ENCODE measurements at places on chromosomes 13 and 19.

DNA sequence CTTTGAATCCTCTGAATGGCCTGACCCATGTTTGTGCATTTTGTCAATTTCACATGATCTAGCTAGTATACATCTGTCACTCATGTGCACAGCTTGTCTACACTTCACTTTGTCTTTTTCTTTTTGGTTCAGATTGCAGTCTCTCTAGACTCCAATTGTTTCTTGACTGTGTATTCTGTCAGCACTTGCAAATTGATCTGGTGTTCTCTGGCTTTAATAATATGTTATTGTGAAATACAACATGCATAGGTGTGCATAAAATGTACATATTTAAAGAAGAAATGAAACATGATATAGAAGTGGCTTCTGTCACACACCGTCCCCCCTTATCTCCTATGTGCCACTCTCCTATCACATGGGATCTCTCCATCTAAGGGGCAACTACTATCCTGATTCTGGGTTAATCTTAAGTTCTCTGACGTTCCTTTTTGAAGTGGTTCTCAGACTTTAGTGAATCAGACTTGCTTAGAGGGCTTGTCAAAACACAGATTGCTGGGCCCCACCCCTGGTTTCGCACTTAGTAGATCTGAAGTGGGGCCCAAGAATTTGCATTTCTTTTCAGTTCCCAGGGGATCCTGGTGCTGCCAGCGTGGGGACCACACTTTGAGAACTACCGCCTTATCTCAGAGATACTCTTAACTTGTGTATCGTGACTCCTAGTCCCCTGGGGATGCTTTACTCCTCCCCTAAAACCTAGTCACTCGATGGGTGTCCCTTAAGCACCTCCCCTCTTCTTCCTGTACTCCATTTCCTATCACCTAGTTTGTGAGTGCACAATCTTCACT is 5.8 kb downstream of the KRTDAP start:
- DNase-seq, result no peak

- no peak for DNase-seq
Measured at GRCh38 chr13:31807090-31807541, 67.8 kb downstream of the RXFP2 start.

DNA sequence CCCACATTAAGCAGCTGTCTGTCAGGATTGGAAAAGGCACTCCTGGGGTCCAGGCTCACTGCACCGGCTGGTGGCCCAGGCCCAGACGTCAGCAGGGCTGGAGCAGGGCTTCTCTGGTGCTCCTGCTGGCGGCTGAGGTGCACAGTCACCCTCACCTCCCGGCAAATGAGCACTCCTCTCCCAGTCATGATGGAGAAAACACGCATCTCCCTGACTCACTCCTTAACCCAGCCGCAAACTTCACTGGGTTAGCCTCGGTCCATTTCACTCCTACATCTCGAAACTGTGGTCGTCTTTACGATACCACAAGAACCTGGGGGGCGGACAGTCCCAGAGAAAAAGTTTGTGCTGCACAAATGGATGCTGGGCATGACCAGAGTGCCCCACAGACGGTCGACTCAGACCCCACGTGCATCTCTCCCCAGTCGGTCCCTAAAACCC is 3.3 kb upstream of the RASA3 start:
- no peak for DNase-seq

GRCh38 chr19:16037424-16038195 is 38.7 kb upstream of the TPM4 start:
- no peak for DNase-seq
